Esophagus squamous epithelium (tissue), 5 donors: ENCODE measurements at places on chromosomes 3 and 15.

- no peak overlapping the region for H3K4me3 ChIP-seq
- H3K27me3 ChIP-seq, result peaks cover 4% of the 10 kb centered on the region
These were observed 74.9 kb upstream of the MFGE8 start for GRCh38 chr15:88987934-88988671.

GRCh38 chr3:16319307-16319706 lies 54.3 kb downstream of the OXNAD1 start:
- peaks cover 86% of the 10 kb centered on the region for H3K36me3 ChIP-seq
- no peaks in the 10 kb centered on the region for H3K4me1 ChIP-seq
- H3K27me3 ChIP-seq, result no peaks in the 10 kb centered on the region
- H3K4me3 ChIP-seq, result no peak overlapping the region
- no peak overlapping the region for H3K27ac ChIP-seq
- DNase-seq, result no peak

DNA sequence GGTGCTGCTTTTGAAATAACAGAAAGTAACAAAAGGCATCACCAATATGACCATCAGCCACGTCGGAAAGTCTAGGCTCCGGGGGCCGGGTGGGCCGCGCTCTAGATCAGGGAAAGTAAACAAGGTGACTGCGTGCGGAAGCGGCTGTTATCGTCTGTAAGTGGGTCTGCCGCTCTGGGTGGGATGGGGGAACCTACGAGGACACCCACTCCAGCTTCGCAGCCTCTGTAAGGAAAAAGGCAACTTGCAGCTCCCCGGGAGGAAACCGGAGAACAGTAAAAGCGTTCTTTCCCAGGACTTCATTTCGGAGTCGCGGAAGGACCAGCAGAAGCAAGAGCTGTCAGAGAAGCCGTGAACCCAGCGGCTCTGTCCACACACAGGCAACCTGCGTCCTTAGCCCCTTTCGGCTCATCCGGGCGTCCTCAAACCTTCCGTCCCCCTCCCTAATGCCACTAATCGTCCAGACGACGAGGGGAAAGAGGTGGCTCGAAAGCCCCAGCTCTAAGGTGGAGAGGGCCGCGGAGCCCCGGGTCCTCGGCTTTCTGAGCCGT lies 461 bp downstream of the XRN1 start:
- peak overlapping the region; percentile 99 for H3K27ac ChIP-seq
- peak overlapping the region; percentile 95 for H3K4me3 ChIP-seq
- H3K4me1 ChIP-seq, result peaks cover 14% of the 10 kb centered on the region
- DNase-seq, result no peak

- H3K4me3 ChIP-seq, result no peak overlapping the region
- H3K27me3 ChIP-seq, result no peaks in the 10 kb centered on the region
- no peak for DNase-seq
- H3K36me3 ChIP-seq, result no peaks in the 10 kb centered on the region
- H3K27ac ChIP-seq, result no peak overlapping the region
These were observed 100.9 kb upstream of the ROPN1 start for GRCh38 chr3:124092811-124093210.

DNA sequence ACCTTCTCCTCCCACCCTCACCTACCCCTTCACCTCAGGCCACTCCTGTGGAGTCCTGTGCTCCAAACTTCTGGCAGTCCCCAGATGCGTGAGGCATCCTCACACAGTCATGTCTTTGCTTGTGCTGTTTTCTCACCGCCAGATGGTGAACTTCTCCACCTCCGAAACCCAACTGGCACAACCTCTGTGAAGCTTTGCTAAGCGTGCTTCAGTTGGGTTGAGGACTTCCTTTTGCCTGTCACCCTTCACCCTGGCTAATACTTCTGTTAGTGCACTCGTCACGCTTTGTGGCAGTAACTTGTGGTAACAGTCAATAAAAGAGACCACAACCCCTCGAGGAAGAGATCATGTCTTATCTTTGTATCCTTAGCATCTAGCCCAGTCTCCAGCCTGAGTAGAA lies 42.0 kb upstream of the SKOR1 start:
- no peak for DNase-seq
- H3K4me1 ChIP-seq, result no peaks in the 10 kb centered on the region
- no peaks in the 10 kb centered on the region for H3K27me3 ChIP-seq
- H3K27ac ChIP-seq, result no peak overlapping the region
- no peak overlapping the region for H3K4me3 ChIP-seq

DNA sequence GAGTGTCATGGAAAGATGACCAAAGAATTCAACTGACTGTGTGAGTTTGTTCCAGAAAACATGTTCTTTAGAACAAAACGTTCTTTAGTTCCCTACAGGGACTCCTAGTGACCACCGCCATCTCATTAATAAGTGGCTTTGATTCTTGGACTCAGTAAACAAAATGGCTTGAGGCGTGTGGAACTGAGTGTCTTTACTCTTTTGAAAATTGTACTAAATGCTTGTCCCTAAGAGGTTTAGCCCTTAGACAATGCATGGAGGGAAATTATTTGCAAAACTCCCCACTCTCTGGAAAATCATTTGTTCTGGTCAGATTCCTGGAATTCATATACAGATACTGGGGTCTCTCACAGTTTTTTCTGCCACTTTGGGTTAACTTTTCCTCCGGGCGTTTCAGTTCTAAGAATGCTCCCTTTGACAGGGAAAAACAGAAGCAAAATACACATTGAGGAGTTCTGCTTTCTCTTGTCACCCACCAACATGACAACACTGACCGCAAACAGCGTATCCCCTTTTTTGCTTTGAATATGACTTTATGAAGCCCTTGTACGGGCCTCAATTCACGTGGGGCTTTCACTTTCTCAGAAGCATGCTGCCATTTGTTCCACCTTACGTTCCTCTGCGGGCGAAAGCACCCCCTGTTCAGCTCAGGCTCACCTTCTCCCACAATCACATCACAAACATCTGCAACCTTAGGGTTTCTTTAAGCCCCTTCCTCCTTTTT lies 15.3 kb upstream of the NRROS start:
- peaks cover 27% of the 10 kb centered on the region for H3K4me1 ChIP-seq
- no peak for DNase-seq
- no peaks in the 10 kb centered on the region for H3K36me3 ChIP-seq
- peak overlapping the region; percentile 75 for H3K27ac ChIP-seq
- H3K27me3 ChIP-seq, result no peaks in the 10 kb centered on the region
